ENCODE measurements at places on chromosomes 16 and 17. TPM values are rescaled to one million over a fixed set of nuclear protein-coding genes. Genes with fewer than 3 reads are reported as not detected.

- H3K27ac ChIP-seq, result no peak overlapping the region
- H3K36me3 ChIP-seq, result no peaks in the 10 kb centered on the region
- H3K4me1 ChIP-seq, result peaks cover 54% of the 10 kb centered on the region
- no peak overlapping the region for H3K4me3 ChIP-seq
- H3K27me3 ChIP-seq, result no peaks in the 10 kb centered on the region
Observed at GRCh38 chr17:2609091-2609490, 15.6 kb downstream of the PAFAH1B1 start.

DNA sequence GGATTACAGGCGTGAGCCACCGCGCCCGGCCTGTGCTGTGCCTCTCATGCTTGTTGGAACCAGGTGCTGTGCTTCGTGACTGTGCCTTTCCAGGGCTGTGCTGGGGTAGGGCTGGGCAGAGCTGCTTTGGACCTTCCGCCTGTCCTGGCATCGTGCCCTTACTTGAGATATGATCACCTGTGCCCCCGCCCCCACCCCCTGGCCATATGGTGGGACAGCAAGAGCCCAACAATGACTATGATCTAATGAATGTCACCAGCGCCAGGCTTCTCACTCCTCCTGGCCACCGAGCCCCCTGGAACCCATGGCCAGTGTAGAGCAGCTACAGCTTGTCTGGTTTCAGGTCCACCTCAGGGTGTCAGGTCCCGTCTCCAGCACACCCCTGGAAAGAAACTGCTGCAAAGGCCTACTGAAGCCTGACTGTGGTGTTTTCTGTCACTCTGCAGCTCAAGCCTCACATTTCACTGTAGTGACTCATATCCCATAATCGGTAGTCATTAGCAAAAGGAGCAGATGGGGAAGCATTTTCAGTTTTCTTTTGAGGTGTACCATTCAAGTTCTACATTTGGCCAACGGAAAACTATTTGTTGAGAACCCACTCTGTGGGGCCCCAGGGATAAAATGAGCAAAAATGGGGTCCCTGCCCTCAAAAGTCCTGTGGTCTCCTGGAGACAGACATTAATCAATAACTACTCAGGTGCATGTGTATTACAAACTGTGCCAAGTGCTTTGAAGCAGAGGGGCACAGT is 22.1 kb downstream of the FCSK start:
- H3K4me1 ChIP-seq, result peaks cover 24% of the 10 kb centered on the region
- no peak overlapping the region for H3K27ac ChIP-seq
- no peak for DNase-seq
- no peak overlapping the region for H3K4me3 ChIP-seq
- no peaks in the 10 kb centered on the region for H3K27me3 ChIP-seq
- H3K36me3 ChIP-seq, result peaks cover 70% of the 10 kb centered on the region

DNA sequence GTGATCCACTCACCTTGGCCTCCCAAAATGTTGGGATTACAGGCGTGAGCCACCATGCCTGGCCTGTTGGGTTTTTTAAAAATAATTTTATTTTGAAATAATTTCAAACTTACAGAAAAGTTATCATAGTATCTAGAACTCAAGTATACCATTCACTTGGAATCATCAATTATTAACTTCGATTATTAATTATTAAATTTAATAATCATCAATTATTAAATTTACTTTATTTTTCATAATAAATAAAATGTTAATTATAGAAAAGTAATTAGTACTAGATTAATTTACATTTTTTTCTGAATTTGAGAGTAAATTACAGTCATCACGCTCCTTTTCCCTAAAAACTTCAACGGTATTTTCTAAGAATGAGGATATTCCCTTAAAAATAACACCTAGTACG is 13.7 kb upstream of the SKAP1 start:
- no peaks in the 10 kb centered on the region for H3K36me3 ChIP-seq
- peaks cover 5% of the 10 kb centered on the region for H3K27me3 ChIP-seq
- no peak for DNase-seq
- no peak overlapping the region for H3K27ac ChIP-seq

- DNase-seq, result no peak
- no peaks in the 10 kb centered on the region for H3K36me3 ChIP-seq
- peaks cover 40% of the 10 kb centered on the region for H3K4me1 ChIP-seq
- H3K27me3 ChIP-seq, result no peaks in the 10 kb centered on the region
Observed at GRCh38 chr16:11140098-11140375, 116.0 kb downstream of the SOCS1 start.

DNA sequence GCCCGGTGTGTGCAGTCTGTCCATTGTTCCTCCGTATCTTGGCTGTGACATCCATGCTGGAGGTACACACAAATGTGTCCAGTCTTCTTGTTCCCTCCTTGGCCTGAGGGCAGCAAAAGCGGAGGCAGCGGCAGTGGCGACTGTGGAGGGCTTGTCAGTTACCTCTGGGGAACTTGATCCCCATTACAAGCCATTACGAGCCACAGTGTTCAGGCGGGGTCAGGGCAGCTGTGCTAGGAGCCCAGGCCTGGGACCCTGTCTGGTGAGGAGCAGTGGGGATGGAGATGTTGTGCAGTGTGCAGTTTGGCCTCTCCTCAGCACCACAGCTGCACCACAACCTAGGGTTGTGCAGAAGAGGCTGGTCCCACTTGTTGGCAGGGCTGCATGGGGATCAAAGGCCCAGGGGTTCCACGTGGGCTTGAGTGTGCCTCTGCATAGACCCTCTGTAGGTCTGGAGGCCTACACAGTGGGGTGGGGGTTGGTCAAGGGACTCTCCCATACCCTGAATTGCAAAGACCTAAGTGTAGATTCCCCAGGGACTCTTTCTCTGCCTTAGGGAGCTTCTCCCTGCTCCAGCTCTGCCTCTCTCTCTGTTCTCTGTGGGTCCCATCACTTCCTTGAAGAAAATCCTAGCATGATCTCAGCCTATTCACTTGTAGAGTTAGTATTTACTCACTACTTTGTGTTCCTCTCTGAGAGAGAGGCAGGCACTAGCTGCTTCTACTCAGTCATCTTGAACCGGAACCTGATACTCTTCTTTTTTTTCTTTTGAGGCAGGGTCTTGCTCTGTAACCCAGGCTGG is 58.8 kb downstream of the SLFN11 start:
- peak overlapping the region; percentile 49 for H3K4me3 ChIP-seq
- DNase-seq, result no peak
- peak overlapping the region; percentile 42 for H3K27ac ChIP-seq
- no peaks in the 10 kb centered on the region for H3K27me3 ChIP-seq
- H3K36me3 ChIP-seq, result no peaks in the 10 kb centered on the region

DNA sequence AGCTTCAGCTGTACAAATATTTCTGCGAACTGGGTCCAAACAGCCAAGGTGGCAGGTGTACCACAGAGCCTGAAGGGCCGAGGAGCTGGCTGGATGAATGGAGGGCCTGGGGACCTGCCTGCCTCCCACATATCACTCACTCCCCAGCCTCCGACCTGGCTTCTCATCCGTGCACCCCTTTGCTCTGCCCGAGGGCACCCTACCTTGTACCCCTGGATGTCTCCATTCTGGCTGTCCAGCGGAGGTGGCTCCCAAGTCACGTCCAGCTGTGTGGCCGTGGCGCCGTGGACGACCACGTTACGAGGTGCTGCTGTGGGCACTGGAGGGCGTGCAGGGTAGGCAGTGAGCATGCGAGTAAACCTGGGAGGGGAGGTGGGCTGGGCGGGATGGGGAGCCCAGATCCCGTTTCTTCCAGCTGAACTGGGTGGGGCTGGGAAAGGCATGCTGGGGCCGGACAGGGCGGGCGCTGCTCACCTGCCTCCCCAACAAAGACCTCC is 67.2 kb upstream of the CDC42EP4 start:
- no peak overlapping the region for H3K27ac ChIP-seq
- no peaks in the 10 kb centered on the region for H3K27me3 ChIP-seq
- DNase-seq, result no peak
- no peaks in the 10 kb centered on the region for H3K4me1 ChIP-seq
- no peak overlapping the region for H3K4me3 ChIP-seq

GRCh38 chr16:66696669-66697630 is at the start of gene CMTM4:
TSS of gene CMTM4 (minus strand) at chr16:66696743. CDS start at chr16:66696525, 218 bp downstream.
- H3K36me3 ChIP-seq, result no peaks in the 10 kb centered on the region
- H3K4me1 ChIP-seq, result peaks cover 22% of the 10 kb centered on the region
- H3K4me3 ChIP-seq, result peak within 1 kb of the TSS; percentile 77
- H3K27me3 ChIP-seq, result no peaks in the 10 kb centered on the region
- H3K27ac ChIP-seq, result peak within 1 kb of the TSS; percentile 89

GRCh38 chr17:66583112-66583748 is 251.7 kb upstream of the CACNG5 start:
- no peak overlapping the region for H3K27ac ChIP-seq
- no peaks in the 10 kb centered on the region for H3K27me3 ChIP-seq
- H3K4me3 ChIP-seq, result no peak overlapping the region
- no peaks in the 10 kb centered on the region for H3K36me3 ChIP-seq
- DNase-seq, result no peak
- peaks cover 39% of the 10 kb centered on the region for H3K4me1 ChIP-seq

- H3K27ac ChIP-seq, result no peak overlapping the region
- peaks cover 10% of the 10 kb centered on the region for H3K4me1 ChIP-seq
- no peak overlapping the region for H3K4me3 ChIP-seq
- DNase-seq, result no peak
Observed at GRCh38 chr16:62038225-62038624, 2.0 kb upstream of the CDH8 start.

GRCh38 chr17:3740611-3741073 is 16.9 kb downstream of the HASPIN start:
- H3K4me3 ChIP-seq, result no peak overlapping the region
- no peaks in the 10 kb centered on the region for H3K27me3 ChIP-seq
- peak; percentile 60 for DNase-seq

DNA sequence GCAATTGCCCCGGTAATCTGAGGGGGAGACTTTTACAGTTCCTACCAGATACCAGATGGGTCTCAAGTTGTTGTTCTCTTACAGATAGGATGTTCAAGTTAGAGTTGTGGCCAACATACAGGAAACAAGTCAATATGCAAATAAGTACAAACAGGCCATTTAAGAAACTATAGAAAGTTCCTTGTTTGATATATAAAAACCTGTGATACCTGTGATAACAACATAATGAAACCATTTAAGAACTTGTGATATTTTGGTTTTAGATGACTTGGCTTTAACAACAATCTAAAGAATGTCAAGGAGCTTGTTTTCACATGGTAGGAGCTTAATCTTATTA is 16.8 kb downstream of the CDR2 start:
- no peak for DNase-seq
- peaks cover 5% of the 10 kb centered on the region for H3K36me3 ChIP-seq
- H3K27ac ChIP-seq, result peak overlapping the region; percentile 53
- no peaks in the 10 kb centered on the region for H3K27me3 ChIP-seq
- no peak overlapping the region for H3K4me3 ChIP-seq

GRCh38 chr17:77824780-77825280 is 133.7 kb upstream of the TNRC6C start:
- no peak overlapping the region for H3K4me3 ChIP-seq
- no peaks in the 10 kb centered on the region for H3K27me3 ChIP-seq
- no peaks in the 10 kb centered on the region for H3K4me1 ChIP-seq
- no peaks in the 10 kb centered on the region for H3K36me3 ChIP-seq

GRCh38 chr16:82005027-82005830 is 6.0 kb downstream of the SDR42E1 start:
- no peak for DNase-seq
- H3K27ac ChIP-seq, result no peak overlapping the region
- H3K36me3 ChIP-seq, result no peaks in the 10 kb centered on the region
- no peaks in the 10 kb centered on the region for H3K4me1 ChIP-seq
- no peak overlapping the region for H3K4me3 ChIP-seq

- peaks cover 48% of the 10 kb centered on the region for H3K4me1 ChIP-seq
- no peak for DNase-seq
- peak overlapping the region; percentile 79 for H3K4me3 ChIP-seq
- peaks cover 39% of the 10 kb centered on the region for H3K36me3 ChIP-seq
- H3K27ac ChIP-seq, result peak overlapping the region; percentile 68
- H3K27me3 ChIP-seq, result no peaks in the 10 kb centered on the region
Observed at GRCh38 chr17:58514770-58515157, 326 bp upstream of the MTMR4 start.

DNA sequence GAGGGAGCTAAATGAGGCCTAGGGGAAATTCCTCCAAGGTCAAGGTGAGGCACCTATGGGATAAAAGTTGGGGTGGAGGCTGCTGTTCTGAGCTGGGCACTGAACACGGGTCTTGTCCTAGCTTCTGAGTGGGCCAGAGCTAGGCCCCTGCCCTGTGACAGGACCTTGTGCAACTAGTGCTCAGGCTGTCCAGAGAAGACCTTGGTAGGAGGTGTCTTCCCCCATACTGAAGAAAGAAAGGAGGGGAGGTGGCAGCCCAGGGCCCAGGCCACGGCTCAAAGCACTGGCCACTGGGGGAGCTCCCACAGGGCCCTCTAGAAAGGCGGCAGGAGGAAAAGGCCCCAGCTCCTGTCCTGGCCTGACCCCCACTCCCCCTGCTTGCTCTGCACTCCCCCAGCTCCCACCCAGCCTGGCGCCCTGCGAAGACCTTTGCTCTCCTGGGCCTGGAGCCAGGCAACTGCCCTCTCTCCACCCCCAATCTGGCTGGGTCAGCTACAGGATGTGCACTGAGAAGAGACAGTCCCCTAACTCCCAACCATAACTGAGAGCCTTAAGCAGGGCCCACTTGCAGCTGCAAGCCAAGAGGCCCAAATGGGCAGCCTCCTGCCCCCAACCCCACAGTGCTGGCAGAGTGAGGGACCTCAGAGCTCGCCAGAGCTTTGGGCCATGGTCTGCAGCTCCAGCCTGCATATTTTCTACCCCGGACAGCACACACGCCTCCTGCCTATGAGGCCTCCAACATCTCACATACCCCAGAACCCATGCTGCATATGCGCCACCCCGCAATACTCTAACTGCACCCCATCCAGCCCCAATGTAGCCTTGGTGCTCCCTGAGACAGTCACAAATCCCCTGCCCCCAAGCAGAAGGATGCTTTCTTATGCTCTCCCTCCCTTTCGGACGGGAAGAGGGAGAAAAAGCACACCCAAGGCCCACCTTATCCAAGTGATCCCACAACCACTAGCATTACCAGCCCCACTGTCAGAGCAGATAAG is 15.3 kb downstream of the HSD11B2 start:
- no peaks in the 10 kb centered on the region for H3K27me3 ChIP-seq
- DNase-seq, result no peak
- H3K4me1 ChIP-seq, result peaks cover 97% of the 10 kb centered on the region
- H3K36me3 ChIP-seq, result peaks cover 93% of the 10 kb centered on the region

- no peaks in the 10 kb centered on the region for H3K36me3 ChIP-seq
- H3K27ac ChIP-seq, result no peak overlapping the region
- no peak overlapping the region for H3K4me3 ChIP-seq
- no peak for DNase-seq
- no peaks in the 10 kb centered on the region for H3K4me1 ChIP-seq
- H3K27me3 ChIP-seq, result no peaks in the 10 kb centered on the region
Observed at GRCh38 chr17:54982399-54982798, 13.8 kb downstream of the STXBP4 start.

Gene ABCA9
- total RNA-seq, result 14.6 TPM

Gene ITFG1
- total RNA-seq, result 50.0 TPM

Gene SOX9
- 4.3 TPM for total RNA-seq

Gene EARS2
- 19.5 TPM for total RNA-seq

Gene KRTAP4-6
- not detected for total RNA-seq

Gene KRTAP9-2
- not detected for total RNA-seq

Gene HAS3
- total RNA-seq, result 12.6 TPM

Gene HID1
- total RNA-seq, result 28.6 TPM

Gene NPIPA8
- 0.80 TPM for total RNA-seq

Gene KRT222
- total RNA-seq, result 1.3 TPM

Gene PRR14
- 46.3 TPM for total RNA-seq

All from lower lobe of right lung (tissue), 2 donors.